ENCODE measurements at places on chromosomes 12 and 14. TPM values are rescaled to one million over a fixed set of nuclear protein-coding genes. Genes with fewer than 3 reads are reported as not detected.
A peak's percentile ranks its signal among the peaks of the same experiment; 100 is the strongest.

- no peak for DNase-seq
Measured at GRCh38 chr12:116538076-116538591, 21.0 kb upstream of the MAP1LC3B2 start.

PTHLH gene
- 2.5 TPM for total RNA-seq

DNA sequence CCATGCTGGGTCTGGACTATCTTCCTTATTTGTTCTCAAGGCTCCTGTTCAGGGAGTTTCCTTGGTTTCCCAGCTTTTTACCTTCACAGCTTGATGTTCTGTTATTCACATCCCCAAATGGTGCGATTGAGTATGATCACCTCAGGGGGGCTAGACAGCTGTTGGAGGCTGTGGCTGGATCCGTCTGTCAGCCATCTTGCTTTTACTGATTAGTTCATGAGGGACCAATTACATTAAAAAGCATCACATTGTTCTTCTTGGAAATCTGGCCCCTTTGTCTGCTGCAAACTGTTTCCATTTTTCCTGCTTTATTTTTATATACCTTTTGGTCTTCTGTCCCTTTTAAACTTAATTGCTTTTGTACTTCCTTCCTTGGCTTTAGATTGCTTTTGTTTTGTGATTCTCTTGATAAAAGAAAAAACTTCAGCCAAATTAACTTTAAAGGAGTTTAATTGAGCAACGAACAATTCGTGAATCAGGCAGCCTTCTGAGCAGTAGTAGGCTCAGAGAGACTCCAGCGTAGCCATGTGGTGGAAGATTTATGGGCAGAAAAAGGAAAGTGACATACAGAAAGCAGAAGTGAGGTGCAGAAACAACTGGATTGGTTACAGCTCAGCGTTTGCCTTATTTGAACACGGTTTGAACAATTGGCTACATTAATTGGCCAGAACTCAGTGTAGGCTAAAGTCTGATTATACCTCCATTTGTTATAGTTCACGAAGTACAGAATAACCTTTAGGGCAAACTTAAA, 208.7 kb downstream of the AEBP2 start:
- no peak for DNase-seq

FOXG1 gene
- total RNA-seq, result not detected

DNA sequence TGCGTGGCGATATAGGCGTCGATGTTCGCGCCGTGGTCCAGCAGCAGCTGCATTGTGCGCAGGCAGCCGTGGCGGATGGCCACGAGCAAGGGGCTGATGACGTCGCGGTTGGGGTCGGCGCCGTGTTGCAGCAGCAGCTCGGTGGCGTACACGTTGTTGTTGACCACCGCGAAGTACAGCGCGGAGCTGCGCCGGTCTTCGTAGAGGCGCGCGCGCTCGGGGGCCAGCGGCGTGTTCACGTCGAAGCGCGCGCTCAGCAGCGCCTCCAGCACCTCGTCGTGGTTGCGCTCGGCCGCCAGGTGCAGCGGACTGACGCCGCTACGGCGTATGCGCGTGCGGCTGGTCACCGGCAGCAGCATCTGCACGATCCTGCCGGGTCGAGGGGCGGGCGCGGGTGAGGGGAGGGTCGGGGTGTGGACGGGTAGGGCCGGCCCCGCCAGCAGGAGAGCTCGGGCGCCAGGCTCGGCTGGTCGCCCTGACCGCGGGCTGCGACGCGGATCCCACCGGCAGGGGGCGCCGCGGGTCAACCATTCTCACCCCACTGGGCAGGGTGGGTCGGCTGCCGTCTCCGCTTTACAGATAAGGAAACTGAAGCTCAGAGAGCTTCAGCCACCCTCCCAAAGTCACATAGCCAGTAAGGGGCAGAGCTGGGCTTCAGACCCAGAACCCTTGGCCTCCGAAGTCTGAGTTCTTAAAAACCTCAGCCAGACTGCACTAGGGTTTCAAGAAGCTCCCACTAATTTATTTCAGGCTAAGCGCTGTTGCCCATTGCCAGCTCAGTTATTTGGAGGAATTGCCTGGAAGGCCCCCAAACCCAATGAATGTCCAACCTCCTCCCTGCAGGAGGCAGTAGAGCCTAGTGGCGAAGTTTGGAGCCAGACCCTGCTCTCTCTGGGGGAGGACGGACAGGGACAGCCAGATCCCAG, 12.4 kb downstream of the FAM181A start:
- DNase-seq, result peak; percentile 72

DNA sequence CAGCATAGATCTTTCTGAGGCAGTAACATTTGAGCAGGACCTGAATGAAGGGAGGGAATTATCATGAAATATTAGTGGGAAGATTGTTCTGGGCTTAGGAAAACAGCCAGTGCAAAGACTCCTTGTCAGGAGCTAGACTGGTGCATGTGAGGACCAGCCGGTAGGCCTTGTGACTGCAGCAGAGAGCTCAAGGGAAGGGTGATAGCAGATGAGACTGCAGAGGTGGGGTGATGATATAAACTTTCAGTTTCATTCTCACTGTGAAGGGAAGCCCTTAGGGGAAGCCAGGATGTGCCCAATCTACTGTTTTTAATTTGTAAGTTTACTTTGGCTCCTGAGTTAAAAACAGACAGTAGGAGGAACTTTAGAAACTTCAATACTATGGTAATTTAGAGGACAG, 12.4 kb downstream of the IL22 start:
- no peak for DNase-seq

DNA sequence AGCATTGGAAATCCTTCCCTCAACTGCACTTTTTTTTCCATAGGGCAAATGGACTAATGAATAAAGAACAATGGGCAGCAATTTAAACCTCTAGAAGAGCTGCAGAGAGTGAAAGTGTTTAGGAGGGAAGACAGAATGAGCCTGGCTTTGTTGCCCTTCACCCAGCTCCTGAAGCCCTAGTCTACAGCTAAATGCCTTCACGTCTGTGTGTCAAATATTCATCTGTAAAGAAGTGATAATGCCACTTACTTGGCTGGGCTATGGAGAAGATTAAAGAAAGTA, 45.6 kb downstream of the FLRT2 start:
- DNase-seq, result no peak

GRCh38 chr14:24416254-24416931, 13.1 kb downstream of the CBLN3 start:
- no peak for DNase-seq

GRCh38 chr12:26009593-26009992, 51.1 kb downstream of the RASSF8 start:
- DNase-seq, result no peak

DNA sequence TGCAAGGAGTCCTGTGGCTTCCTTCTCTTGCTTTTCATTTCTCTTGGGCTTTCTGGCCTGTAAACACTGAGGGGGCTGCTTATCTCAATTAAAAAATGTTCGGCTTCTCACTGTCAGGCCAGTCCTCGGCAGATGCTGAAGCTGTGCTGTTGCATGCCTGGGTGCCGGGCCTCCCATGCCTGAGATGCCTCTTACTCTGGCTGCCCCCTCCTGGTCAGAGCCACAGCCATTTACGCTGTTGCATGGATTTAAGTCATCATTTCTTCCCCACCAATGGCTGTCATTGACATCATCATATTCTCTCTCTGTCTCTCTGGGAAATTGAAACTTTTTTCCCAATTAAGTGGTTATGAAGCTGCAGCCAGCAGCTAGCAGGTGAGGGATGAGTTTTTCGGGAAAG, 53.7 kb downstream of the FOXN4 start:
- no peak for DNase-seq

DNA sequence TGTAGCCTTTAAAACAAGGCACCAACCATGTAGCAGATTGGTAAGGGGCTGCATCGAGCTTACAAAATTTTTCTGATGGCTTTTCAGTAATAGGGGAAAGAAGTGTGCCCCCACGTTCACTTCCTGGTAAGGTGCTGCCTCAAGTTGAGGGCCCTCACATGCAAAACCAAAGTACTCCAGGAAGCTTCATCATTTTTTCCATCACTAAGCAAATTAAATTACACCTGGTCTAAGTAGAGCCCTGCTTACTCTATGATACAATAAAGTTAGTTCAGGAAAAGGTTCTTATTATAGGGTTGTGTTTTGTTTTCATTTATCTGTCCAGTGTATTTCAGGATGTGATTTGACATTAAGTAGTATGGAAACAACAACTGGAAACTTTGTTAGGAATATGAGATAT, 15.0 kb upstream of the AKAP5 start:
- DNase-seq, result no peak

CMKLR1 gene
- 25.1 TPM for total RNA-seq

BMAL2 gene
- 5.6 TPM for total RNA-seq

DNA sequence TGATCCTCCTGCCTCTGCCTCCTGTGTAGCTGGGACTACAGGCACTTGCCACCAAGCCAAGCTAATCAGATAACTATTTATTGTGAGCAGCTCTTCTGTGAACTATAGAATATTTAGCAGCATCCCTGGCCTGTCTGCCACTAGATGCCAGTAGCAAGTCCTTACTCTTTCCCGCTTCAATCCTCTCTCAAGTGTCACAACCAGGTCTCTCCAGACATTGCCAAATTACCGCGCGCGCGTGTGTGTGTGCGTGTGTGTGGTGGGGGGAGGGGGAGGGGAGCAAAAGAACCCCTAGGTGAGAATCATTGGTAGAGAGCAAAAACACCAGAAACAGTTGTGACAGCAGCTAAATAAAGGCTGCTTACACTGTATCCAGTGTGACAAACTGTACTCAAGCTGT, 49.9 kb downstream of the PPP2R5E start:
- DNase-seq, result no peak

- DNase-seq, result no peak
Measured at GRCh38 chr12:89350630-89351488, 1.4 kb downstream of the DUSP6 start.

SDS gene
- 4.3 TPM for total RNA-seq

GRCh38 chr14:36935976-36936678, 236.3 kb downstream of the SLC25A21 start:
- DNase-seq, result no peak

DNA sequence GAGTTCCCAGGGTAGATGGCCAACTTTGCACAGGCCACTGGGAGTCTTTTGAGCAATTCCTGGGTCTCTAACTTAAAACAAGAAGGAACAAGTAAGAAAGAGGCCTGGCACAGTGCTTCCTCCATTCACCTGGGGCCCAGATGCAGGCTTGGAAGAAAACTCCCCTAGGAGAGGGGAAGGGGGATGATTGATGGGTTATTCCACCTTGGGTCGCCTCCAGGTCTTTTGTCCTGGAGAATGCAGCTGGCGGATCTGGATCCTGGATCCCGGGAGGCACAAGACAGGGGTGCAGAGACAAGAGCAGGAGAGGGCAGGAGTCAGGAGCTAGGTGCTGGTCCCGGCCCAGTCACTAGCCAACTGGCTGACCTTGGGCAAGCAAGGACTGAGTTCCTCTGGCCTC, 74.5 kb downstream of the ESRRB start:
- DNase-seq, result no peak

ORAI1 gene
- total RNA-seq, result 15.4 TPM

DNA sequence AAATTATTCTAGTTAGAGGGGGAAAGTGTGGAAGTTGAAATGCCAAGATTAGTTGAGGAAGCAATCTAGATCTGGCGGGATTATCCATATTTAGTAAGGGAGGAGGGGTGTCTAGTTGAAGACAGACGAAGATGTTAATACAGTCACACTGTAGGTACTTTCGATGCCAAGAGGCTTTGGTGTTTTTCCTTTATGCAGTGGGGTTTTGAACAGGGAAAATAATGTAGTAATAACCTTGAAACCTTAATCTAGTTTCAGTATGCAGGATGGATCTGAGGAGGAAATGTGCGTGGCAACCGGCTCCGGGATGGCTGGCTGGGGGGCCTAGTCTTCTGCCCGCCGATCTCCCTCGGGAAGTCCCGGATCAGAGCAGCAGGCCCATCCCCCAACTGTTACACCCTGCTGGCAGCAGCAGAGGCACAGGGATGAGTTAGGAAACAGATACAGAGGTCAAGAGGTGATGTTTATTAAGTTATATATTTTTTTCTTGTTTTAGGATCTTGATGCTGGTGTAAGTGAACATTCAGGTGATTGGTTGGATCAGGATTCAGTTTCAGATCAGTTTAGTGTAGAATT, 27.4 kb downstream of the MDM2 start:
- no peak for DNase-seq

PRR4 gene
- total RNA-seq, result 2.5 TPM

PLEKHD1 gene
- not detected for total RNA-seq

DNA sequence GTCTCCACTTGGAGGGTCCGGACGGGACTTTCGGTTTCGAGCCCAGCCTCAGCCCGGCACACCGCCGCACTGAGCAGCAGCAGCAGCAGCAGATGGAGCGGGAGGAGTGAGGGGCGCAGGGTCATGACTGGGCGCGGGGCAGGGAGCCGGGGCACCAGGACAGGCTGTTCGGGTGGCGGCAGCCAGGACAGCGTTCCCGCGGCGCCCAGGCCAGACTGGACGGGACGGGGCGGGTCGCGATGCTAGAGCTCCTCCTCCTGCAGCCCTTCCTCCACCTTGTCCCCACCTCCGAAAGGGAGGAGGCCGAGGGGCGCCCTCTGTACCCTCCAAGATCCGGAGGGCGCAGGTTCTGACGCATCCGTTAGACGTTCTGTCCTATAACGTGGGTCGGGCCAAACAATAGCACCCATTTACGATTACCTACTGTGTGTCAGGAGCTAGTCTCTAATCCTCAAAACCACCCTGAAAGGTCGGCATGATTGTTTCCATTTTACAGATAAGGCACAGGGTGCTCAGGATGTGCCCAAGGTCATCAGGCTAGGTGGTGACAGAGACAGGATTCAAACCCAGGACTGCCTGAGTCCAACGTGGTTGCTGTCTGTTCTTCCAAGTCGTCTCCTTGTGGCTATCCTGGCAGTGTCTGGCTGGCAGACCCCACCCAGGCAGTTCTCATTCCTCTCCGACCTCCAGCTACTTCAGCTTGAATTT, at the start of gene FKBP11:
Gene FKBP11 (minus strand): TSS at position 189 of the 708 bp plus-strand sequence. CDS start 64 bp downstream, at position 125.
- DNase-seq, result peak; percentile 46

ANKRD33 gene
- not detected for total RNA-seq

DNA sequence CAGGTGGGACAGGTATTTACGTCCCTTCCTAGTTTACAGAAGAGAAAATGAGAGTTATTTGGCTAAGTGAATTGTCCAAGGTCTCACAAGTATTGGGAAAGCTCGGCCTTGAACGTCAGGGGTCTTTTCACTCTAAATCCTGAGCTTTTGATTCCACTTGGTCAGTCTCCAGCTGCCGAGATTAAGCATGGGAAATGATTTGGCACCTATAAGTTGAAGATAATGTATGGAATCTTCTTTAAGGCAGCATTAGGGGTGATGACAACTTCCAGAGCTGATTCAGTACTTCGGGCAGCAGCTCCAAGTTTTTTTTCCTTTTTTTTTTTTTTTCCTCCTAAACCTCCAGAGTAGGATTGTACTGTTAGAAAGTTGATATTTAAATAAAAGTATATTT, 722 bp downstream of the FAM234B start:
- DNase-seq, result no peak

DNA sequence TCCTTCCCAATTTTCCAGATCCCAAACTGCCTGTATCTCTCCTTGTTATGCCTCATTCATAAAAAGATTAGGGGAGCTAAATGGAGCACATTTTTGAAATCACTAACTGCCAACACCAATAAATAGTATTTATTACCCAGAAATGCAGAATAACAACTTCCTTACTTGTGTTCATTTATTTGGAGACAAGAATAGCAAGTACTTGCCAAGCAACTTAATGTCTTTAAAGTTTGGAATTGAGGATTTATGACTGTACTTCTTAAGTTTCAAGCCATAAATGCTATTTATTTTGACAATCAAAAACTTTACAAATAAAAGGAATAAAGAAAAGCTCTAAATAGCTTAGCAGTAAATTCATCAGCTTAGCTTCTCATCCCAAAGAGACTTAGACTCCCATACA, 626.1 kb upstream of the NOVA1 start:
- DNase-seq, result no peak

SLC17A8 gene
- not detected for total RNA-seq

- DNase-seq, result no peak
Measured at GRCh38 chr14:67943947-67944346, 124.4 kb downstream of the RAD51B start.
